ENCODE measurements at places on chromosomes 7 and 10.

GRCh38 chr7:80781561-80781979, 137.3 kb downstream of the SEMA3C start:
- DNase-seq: peak; percentile 50

DNA sequence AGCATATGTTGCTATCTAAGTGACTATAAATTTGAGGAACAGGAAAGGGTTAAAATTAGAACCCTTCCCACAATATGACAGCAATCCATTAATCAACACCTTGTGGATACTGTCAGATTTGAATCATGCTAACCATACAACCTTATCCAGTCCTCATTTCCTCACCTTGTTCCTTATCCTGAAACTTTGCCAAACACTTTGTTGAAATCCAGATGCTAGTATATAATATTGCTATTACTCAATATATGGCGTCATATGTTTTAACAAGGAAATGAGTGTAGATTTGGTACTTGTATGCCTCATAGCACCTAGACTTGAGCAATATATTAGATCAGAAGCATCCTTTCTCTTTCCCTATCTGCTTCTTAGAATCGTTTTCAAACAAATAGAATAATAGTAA, 66.3 kb upstream of the SLC25A13 start:
- DNase-seq: no peak

- no peak for DNase-seq
Observed at GRCh38 chr10:767211-767610, 77.7 kb upstream of the DIP2C start.

GRCh38 chr10:132634947-132635271, 97.3 kb downstream of the INPP5A start:
- no peak for DNase-seq

DNA sequence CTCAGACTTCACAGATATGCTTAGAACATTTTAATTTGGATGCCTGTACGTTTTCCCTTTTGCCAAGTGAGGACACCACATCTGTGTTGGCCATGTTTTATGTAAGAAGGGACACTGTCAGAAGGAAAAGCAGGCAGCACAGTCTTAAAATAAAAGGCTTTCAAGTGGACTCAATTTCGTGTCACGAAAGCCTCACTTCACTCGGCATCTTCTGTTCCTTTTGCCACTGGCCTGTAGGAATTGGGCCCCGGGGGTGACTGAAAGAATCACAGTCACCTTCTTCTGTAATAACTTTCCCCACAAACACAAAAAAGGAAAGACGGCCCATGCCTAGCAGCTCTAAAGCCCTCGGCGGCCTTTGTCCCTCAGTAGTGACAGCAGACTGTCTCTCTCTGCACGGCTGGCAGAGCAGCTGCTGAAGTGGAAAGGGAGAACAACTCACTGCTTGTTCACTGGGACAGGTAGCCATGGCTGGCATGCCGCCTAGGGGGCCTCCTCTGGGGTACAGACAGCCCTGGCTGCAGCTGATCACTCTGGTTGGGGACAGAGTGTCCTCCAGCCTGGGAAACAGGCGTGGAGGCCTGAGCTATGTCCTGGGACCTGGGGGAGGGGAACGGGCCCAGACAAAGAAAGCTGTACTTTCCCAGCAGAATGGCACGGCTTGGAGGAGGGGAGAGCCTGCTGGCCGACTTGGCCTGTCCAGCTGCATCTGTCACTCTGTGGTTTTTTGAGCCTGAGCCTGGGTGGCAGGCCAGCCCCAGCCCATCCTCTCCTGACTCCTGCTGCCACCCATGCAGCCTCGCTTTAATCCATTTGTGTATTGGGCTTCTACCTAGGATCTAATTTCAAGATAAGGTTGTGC, 4.4 kb downstream of the RASSF4 start:
- peak; percentile 94 for DNase-seq

DNA sequence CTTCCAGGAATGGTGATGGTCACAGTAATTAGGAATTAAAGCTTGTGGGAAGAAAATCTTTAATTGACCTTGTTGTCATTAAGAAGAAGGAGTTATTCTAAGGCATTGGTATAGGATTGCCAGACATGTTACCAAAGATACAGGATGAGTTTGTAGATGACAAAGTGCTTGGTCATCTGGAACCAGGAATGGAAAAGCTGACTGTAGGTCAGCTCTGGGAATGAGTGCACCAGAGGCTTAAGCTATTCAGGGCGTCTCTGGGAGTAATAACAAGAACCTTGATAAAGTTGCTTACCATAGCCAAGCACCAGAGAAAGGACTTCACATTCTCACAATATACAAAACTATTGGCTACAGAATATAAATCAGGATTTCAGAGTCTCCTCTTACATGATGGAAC, 89.0 kb downstream of the PHTF2 start:
- no peak for DNase-seq

All from tibial artery (tissue), 4 donors.